ENCODE measurements at places on chromosomes 13 and 19.
A peak's percentile ranks its signal among the peaks of the same experiment; 100 is the strongest.

GRCh38 chr13:28094306-28094705 lies 6.1 kb downstream of the FLT3 start:
- DNase-seq, result no peak

- DNase-seq, result no peak
These were observed 1.3 kb upstream of the DNAJC15 start for GRCh38 chr13:43021926-43022670.

DNA sequence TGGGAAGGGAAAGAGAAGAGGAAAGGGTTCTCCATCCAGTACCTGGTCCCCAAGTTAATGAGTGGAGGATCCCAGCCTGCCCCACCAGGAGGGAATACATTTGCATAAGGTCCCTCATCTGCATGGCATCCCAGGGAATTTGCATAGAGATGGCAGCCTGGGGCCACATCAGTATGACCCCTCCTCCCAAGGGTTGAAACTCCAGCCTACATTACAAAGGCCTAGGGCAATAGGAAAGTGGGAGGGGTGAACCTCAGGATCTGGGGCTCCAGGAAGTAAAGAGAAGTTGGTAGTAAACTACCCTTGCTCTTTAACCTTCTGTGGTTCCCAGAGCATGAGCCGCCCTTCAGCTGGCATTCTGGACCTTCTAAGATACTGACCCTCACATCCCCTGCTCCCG lies 6.8 kb upstream of the NECTIN2 start:
- DNase-seq, result no peak

DNA sequence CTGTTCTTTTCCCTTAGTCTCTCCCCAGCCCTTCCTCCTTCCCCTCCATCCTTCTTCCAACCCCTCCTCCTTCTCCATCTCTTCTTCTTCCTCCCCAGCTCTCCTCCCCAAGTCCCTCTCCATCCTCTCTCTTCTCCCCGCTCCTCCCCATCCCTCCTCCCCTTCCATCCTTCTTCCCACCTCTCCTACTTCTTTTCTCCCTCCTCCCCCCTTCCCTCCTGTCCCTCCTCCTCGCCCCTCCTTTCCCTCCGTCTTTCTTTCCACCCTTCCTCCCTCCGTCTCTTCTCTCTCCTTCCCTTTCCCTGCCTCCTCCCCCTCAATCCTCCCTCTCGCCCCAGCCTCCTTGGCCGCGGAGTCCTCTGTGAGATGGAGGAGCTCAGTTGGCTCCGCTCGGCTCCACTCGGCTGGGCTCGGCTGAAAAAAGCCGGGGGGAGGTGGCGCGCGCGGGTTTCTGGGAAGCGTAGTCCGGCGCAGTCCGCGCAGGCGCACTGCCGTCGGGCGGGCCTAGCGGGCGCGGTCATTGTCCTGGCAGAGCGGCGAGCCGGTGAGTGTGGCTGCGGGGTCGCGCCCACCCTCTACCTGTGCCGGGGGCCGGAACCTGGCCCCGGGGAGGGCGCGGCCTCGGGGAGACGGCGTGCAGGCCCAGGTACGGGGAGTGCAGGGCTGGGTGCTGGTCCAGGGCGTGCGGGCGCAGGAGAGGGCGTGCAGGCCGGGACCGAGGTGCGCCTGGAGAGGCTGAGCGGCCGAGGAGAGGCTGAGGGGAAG lies at the start of gene ZNF71:
ZNF71 (plus strand) TSS at position 520 of the 765 bp plus-strand sequence. CDS start 6,257 bp downstream, outside the sequence.
- peak; percentile 87 for DNase-seq

DNA sequence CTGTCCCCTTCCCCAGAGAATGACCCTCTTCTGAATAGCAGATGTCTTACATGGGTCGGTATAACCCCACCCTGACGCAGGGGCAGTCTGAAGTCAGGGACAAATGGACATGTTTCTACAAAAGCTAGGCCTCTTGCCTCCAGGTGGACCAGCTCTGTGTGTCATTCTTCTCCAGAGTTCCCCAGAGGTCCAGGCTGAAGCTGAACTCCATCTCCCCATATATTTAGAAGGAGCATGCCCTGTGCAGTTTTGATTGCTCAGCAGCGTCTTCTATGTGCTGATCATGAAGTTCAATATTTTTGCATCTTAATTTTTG lies 8.8 kb upstream of the NALCN start:
- no peak for DNase-seq

DNA sequence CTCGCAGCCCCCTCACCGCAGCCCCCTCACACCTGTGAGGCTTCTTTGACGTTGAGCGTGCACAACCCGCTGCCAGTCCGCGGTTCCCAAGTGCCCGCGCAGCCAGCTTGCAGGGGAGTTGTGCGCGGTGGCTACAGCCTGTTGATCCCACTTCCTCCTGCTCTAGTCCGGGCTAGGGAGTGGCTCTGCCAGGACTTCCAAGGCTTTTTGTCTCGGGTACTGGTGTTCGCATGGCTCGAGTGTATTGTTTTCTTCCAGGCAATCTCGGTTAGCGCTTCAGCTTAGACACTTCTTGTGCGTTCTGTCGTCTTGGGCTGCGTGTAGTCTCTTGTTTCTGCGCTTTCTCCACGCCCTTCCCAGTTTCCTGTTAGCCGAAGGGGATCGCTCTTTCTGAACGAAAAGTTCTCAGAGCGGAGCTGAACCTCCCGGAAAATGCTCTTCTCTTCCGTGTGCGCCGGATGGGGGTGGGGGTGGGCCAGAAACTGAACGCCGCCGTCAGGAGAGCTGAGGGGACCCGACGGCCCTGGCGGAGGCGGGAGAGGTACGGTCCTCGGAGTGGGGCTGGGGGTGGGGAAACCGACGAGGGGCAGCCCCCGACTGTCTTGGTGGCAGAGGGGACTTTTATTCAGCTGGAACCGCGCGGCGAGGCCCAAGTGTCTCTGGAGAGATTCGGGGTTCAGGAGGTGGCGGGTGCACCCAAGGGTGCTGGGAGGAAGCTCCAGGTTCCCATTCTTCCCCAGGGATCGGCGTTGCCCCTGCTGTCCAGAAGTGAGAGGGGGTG lies 697 bp upstream of the DGKH start:
- DNase-seq, result peak; percentile 15

GRCh38 chr13:34935841-34936240 lies 6.2 kb upstream of the NBEA start:
- DNase-seq, result no peak

DNA sequence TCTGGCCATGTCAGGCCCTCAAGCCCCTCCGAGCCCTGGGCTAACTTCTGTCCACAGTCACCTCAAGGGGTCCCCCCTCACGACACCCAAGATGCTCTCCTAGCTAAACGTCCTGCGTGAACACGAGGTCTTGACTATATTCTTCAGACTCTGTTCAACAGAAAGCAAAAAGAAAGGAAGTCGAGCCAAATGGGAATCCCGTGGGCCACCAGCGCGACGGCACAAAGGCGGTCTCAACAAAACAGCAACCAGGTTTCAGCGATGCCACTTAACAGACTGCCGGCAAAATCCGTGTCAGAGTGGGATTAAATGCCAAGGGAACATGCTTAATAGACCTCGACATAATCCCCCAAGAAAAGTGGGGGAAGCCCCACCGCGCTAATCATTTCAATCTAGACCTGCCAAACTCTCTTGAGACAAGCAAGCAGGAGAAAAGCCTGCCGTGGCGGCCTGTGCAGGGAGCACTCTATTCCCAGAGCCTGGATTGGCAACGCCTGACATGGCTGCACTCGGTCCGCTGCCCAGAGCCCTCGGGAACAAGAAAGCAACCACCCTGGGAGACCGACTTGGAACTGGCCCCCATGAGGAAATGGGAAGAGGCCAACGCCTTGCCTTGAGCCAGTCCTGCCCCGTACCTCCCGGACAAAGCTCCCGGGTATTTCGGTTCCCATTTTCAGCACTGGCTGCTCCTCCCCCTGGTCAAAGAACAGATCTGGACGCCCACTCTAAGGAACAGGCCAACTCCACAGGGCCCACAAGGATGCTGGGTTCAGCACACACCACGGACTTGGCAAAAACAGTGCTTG lies 16.0 kb downstream of the ZC3H4 start:
- DNase-seq, result no peak

- no peak for DNase-seq
These were observed 4.3 kb downstream of the ZSCAN1 start for GRCh38 chr19:58037927-58038687.

DNA sequence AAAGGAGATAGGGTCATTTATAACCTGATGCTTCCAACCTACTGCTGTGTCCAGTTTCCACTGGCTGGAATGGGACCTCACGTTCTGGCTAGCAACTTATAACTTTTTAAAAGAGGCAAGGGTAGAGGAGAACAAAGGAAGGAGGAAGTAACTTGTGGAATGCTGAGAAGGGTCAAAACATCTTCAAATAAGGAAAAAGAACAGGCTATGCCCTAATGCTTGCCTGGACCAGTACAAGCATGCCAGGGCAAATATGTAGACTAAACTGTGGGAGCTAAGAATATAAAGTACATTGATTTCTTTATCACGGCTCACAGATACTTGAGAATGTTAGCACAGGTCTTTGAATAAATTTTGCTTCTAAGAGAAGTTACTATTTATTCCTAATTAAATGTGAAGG lies 1.5 kb upstream of the ZNF561 start:
- no peak for DNase-seq

DNA sequence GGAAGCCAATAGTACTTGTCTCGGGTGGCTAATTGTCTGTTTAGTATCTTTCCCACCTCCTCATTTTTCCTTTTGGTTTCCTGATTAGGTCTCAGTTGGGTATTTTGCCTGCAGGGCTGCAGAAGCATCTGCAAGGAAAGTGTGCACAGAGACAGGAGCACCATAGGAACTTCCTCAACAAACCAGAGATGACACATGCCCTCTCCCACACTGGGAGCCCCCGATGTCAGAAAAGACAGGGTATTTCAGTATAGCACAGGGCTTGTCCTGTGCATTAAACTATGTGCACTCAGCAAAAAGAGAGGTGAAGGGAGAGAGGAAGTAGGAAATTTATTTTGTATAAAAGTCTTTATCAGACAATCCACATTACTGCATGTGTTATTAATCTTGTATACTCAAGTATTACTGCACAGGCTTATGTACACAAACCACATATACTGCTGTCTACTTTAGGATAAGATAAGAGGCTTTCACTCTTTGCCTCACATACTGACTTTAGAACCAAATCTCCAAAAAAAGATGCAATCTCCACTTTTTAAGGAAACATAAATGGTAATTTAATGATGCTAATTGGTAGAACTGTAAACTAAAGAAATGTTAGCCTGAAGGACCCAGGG lies 501.0 kb downstream of the FOXO1 start:
- no peak for DNase-seq

DNA sequence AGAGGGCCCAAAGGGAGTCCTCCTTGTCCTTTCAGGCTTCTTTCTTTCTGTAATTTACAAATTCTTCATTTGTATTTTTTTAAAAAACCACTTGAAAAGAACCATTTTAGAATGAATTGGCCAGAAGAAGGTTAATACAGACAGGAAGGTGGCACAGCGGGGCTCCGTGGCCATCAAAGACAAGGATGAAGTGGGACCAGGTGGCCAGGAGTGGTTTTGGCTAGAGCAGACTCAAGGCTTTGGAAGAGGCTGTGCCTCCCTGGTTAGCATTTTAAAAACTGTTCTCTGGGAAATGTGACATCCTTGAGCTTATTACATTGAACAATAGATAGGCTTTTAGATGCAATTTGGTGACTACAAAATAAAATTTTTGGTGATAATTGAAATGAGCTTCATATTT lies 48.4 kb downstream of the ATP8A2 start:
- no peak for DNase-seq

DNA sequence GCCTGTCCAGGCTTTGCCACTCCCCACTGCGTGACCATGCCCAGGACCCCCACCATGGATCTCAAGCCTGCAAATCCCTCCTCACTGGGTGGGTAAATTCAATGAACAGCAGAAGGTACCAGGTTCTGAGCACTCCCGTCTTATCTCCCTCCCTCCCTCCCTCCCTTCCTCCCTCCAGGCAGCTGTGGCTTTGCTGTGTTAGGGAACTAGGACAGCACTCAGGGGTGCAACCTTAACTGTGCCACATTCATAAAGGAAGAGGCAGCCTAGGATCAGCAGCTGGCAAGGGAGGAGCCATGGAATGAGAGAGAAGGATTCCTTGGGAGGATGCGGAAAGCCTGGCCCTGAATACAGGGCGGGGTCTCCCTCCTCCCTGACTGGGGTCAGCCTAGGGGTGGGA lies 5.6 kb downstream of the CEACAM4 start:
- DNase-seq, result no peak

DNA sequence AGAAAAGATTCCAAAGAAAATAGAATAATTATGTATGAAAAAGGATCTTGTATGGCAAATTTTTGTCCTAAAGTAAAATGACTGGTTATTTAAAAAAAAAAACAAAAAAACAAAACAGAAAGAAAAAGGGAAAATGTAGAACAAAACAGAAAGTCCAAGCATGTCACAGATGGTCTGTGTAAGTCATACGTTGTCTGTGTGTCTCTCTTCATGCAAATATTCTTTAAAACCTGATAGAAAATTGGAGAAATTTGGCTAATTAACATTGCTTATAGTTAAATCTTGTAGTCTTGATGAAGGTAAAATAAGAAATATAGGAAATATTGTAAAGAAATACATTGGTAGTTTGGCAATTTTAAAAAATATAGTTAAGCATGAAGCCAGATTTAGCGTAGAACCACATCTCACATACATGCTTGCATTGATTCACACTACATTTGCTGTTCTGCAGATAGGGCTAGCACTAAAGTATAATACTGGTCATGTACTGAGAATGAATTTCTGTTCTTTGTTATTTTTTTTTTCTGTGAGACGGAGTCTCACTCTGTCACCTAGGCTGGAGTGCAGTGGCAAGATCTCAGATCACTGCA lies 58.4 kb downstream of the SPRYD7 start:
- DNase-seq, result no peak

DNA sequence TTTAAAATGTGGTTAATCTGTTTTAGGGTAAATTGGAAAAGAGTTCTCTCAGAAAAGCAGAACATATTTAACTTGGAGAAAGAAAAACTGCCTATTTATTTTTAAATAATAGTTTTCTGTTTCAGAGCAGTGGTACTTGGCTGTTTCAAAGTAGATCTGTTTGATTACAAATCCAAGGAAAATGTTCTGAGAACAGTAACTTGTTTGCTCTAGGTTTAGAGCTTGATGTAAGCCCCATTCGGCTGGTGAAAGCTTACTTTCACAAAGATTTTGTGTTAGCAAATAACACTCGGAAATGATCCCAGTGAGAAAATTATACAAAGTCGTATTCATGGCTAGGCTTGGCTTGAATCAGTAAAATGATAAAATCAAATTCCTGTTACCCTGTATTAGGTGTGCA lies 395.8 kb upstream of the GPC6 start:
- DNase-seq, result no peak

- DNase-seq, result no peak
These were observed 423.4 kb downstream of the RFC3 start for GRCh38 chr13:34241332-34241731.

DNA sequence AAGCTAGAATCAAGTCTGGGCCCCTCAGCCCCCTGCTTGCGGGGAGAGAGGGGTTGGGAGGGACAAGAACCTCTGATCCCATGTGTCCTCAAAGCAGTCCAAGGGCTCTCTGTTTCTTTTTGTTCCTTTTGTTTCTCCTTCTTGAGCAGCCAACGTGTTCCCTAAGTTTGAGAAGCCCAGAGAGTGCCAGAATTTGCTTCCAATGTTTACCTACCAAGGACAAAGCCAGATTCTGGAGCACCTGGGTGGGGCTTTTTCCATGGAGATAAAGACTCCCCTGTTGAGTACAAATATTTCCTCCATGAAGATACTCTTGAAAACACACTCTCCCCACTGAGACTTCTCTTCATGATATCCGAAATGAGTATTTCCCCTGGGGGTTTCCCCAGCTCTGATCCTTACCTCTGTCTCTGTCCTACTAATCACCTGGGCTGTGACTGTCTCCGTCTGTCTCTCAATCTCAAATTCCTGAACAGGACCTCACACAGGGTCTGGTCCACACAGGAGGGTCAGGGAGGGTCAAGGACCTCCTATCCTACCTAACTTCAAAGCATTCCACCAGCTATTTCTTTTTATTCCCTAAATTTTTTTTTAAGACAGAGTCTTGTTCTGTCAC lies 27.4 kb downstream of the CD177 start:
- DNase-seq, result no peak

- no peak for DNase-seq
These were observed 55.4 kb downstream of the KCTD12 start for GRCh38 chr13:76830805-76831204.
